Panc1 (cell line): ENCODE measurements at places on chromosomes 6 and 20. TPM values are rescaled to one million over a fixed set of nuclear protein-coding genes. Genes with fewer than 3 reads are reported as not detected.

GRCh38 chr20:46520976-46521579 is 7.7 kb upstream of the ZNF334 start:
- DNase-seq = peak; percentile 20

DNA sequence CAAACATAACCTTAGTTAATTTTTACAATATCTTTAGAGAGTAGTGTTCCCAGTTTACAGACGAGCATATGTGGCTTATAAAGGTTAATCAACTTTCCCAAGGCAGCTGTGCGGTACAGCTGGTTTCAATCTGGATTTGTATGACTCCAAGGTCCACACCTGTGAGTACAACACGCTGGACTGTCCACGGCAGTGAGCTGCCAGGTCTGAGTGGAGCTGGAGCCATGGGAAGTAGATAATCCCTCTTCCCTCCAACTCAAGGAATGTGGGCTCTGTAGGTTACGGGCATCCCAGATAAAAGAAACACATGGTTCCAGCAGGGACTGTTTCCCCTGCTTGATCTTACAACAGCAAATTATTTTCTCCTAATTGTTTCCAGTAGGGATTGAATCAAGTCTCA is 102.2 kb downstream of the SOD2 start:
- DNase-seq = no peak

- DNase-seq = no peak
Observed at GRCh38 chr6:105014954-105015353, 58.0 kb downstream of the LIN28B start.

ERMARD gene
- 38.5 TPM for total RNA-seq

HS3ST5 gene
- total RNA-seq = 0.05 TPM

CLVS2 gene
- total RNA-seq = 1.1 TPM

DNA sequence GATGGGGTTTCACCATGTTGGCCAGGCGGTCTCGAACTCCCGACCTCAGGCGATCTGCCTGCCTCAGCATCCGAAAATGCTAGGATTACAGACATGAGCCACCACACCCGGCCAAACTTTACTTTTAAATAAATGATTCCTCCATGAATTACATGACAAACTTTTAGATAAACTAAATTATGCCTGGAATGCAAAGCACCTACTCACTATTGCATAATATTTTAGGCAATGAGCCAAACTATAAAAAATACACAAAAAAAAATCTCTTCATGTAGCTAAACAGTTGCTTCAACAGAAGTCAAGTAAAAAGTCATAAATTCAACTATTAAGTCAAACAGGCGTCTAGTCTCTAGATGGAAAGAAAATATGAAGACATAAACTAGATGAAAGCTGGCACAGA is 56.5 kb downstream of the PTPRK start:
- DNase-seq = no peak

ERVFRD-1 gene
- not detected for total RNA-seq

DNA sequence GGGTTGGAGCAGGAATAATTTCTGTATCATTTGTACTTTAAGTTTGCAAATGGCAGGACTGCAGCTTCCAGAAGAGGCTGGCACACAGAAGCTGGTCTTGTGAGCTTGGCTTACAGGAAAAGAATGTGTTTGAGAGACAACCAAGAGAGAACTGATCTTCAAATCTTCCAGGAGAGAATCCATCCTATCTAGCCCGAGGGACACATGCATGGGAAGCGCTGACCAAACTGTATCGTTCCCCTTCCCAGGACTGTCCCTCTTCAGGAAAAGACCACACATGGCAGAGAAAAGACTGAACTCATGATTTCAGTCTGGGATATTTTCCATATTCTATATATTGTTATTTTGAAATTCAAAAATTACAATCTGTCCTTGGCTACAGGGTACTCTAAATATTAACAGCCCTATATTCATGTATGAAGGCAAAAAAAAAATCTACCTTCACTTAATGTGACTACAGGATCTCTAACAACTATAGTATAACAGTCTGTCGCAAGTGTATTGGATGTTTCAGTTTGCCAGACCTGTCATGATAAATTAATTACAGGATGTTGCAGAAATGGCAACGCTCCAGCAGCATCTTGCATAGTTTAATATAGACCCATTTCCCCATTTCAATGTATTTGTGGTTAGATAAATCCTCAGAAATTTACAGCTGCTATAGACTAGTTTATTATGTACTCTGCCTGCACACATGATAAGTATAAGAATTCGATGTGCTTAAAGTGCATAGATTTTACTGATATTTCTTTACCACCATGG is 99.4 kb downstream of the MYB start:
- no peak for DNase-seq

SIRPB2 gene
- total RNA-seq = not detected

- no peak for DNase-seq
Observed at GRCh38 chr6:169085466-169085865, 168.2 kb downstream of the THBS2 start.

DNA sequence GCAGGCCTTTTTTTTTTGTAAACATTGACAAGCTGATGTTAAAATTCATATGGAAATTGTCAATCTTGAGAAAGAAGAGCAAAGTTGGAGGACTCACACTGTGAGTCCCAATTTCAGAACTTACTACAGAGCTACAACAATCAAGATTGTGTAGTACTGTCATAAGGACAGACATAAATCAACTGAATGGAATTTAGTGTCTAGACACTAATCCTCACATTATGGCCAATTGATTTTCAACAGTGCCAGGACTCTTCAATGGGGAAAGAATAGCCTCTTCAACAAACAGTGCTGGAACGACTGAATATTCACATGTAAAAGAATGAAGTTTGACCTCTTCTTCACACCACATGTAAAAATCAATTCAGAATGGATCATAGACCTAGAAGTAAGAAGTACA is 60.8 kb downstream of the TGM2 start:
- DNase-seq = no peak

NRSN1 gene
- not detected for total RNA-seq

DNA sequence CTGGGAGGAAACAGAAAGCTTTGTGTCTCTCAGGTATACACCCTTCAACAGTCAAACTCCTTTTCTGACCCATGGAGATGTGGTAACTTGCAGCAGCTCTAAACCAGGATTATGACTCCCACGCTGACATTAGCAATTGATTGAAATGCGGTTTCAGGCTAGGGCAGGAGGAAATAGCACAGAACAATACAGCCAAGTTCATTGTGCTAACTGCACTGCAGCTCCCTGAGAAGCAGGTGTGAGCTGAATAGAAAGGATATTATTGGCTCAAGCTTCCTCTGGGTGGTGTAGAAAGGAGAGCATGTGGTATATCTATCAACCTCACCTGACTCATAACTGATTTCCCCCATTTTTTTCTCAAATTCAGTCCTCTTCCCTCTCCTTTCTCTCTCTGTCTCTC is 612.3 kb upstream of the BTBD3 start:
- no peak for DNase-seq

CYB5R4 gene
- 31.7 TPM for total RNA-seq

GRCh38 chr6:107729098-107729497 is 95.0 kb downstream of the SCML4 start:
- no peak for DNase-seq

DNA sequence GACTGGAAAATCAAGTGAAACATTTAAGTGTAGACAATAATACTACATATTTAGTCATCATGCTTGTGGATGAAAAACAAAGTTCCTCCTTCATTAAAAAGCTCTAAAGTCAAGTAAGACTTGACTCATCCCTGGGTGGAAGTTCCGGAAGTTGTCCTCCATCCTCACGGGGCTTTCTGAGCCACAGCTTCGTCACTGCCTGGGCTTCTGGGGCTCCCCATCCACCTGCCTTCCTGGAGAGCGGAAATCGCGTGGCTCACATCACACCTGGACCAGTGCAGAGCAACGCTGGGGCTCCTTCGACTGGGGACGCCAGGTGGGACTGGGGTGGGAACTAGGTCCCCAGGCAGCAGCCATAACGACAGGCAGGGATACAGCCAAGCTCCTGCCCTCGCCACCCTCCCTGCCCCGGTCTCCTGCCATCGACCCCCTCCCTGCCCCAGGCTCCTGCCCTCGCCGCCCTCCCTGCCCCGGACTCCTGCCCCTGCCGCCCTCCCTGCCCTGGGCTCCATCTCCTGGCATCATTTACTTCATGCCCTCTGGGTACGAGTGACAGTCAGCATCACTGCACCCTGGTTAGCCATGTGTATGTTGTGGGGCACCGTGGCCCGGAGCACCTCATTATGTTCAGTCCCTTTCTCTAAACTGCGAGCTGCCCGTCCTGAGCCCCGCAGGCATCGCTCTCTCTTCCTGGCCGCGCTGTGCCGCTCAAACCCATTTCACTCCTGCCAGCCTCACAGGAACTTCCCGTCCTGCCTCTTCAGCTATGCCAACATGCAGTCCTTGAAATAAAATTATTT is 12.9 kb downstream of the THBS2 start:
- no peak for DNase-seq

DNA sequence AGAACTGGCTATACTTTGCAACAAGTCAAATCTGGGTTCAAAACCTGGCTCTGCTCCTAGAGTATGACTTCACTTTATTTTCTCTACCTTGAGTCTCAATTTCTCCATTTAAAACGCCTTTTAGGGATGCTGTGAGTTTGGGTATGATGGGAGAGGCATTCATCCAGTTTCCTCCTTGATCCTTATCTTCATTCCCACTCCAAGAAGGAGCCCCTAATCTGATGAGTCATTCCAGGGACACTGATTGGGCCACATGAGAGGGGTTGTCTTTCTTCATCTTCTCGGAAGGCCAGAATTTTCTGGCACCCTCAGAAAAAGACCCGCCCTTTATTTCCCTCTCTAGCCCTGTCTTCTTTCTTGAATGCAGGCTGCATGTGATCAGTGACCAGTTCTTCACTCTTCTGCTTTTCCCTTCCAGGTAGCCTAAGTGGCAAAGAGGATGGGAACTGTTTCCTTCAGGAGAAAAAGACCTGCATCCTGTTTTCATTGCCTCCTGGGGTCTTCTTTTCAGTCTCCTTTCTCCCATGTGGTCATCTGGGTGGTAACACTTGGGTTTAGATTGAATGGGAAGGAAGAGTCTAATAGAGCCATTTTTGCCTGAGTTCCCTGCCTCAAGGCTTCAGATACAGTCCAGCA is 32.1 kb upstream of the PNRC1 start:
- DNase-seq = no peak

DNA sequence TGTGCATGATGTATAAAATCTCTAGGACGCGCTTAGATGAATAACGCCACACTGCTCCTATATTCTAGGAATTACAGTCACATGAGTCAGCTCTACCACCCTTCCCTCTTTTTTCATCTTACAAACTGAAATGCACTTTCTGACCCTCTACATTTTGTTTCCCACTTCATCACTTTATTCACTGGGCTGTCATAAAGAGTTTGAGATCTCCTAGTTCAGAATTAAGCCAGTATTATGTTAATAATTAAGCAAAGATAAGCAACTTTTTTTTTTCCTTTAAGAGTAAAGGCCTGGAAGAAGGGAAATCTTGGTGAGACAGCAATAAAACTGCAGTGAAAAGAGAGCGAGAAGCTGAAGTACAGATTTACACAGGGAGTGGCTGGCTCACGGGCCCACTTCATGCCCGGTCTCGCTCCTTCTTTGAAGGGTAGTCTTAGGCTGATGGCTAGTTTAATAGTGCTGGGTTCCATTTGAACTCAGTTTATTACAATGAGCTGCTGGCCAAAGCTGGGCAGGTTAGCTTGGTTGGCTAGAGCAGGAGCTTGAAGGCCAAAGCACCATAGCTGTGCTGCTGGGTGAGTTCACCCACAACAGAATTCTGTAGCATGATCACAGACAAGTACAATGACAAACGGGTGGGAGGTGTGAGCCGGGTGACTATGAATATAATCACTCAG is 110.6 kb downstream of the MAP7 start:
- no peak for DNase-seq

- no peak for DNase-seq
Observed at GRCh38 chr20:24452498-24453127, 16.8 kb upstream of the SYNDIG1 start.

SEMG2 gene
- not detected for total RNA-seq

BAG2 gene
- total RNA-seq = 14.0 TPM

GRCh38 chr6:151494235-151494935 is 568 bp downstream of the CCDC170 start:
- no peak for DNase-seq

GRCh38 chr6:7260291-7261031 is 52.5 kb downstream of the SSR1 start:
- DNase-seq = no peak

- DNase-seq = no peak
Observed at GRCh38 chr6:117512056-117512828, 29.8 kb downstream of the DCBLD1 start.

GRCh38 chr20:51979226-51979625 is 176.9 kb upstream of the SALL4 start:
- DNase-seq = no peak
